ENCODE measurements at places on chromosomes 3 and 15.

DNA sequence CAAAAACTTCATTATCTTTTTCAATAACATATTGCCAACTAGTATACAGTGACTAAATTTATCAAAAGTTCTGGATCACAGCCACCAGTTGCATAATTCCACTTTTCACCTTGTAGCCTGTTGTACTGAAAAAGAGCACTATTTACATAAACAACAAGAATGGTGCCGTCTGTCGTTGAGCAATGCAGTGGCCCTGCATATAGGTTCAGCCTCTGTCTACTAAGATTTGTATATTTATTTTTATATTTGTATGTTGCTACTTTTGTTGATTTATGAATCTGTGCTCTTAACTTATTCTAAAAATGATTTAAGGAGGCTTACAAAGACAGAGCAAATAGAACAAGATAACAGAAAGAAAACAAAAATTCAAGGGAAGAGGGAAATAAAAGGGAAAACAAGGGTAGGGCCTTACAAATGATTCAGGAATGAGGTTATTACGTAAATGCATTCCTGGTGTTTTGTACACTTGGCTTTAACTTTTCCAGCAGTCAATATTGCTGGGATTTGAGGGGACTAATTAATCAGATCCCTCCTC is 257.6 kb upstream of the STT3B start:
- DNase-seq: no peak

DNA sequence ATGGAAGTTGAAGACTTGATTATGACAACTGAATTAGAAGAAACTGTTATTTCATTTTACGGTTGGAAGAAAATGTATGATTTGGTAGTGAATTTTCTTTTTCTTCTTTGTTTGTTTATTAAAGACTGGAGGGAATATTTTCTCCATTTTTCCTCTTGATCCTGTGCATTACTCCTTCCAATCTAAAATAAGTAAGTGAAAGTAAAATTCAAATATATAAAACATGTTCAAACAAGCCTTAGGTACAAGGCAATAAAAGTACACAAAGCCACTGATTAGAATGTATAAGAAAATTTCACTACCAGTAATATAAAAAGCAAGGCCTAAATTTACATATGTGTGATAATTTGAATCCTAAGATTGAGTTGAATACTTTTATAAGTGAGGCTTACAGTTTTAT is 181.2 kb upstream of the MME start:
- no peak for DNase-seq

GRCh38 chr15:62818691-62819090 is 223.9 kb upstream of the TPM1 start:
- DNase-seq: no peak

GRCh38 chr3:45120359-45121158 is 25.6 kb downstream of the CDCP1 start:
- no peak for DNase-seq

GRCh38 chr3:46714728-46715506 is 2.8 kb downstream of the PRSS50 start:
- DNase-seq: no peak

DNA sequence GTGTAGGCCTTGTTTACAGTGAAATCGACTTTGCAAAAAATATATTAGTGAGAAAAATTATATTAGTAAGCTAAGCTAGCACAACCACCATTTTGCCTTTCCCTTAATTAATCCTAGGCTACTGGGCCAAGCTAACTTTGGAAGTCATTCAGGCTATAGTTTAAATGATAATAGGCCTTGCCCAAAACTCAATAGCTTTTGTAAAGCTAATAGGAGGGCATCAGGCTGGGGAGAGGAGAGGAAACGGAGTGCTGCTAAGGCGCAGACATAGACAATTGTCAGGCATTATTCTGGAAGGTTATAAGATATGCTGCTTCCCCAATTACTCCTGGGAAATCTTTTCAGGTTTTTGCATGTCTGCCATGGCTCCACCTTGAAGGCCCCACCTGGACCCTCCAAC is 1286.0 kb downstream of the NSUN3 start:
- no peak for DNase-seq

DNA sequence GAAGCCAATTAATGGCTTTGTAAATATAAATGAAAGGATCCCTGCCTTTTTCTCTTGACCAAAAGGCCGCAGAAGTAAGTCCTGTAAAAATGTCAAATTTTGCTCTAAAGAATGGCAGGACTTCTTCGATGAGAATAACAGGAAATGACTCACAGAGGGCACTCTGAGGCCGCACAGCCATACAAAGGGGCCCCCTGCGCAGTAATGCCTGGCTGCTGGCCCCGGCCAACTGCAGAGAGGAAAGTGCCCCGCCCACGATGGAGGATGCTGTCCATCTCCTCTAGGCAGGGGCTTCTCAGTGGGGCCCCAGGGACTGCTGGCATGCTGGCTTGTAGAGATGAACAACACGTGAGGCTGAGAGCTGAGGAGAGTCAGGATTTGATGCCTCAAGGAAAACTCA is 18.1 kb upstream of the SCN10A start:
- DNase-seq: no peak

DNA sequence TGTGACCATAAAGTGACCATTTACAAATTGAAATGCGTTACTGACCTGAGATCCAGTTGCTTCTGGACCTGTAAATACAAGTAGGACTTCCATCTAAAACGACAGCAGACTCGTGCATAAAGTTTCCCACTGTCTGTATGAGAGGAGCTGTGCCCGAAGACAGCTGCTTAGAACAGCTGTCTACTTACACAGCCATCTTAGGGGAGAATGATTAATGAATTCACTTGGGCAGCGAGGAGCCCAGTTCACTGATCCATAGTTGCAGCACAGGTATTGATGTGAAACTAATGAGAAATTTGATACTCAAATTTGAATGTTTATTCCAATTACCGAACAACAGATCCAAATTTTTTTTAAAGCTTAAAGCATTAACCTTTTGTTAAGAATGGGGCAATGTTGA is 748.1 kb downstream of the NR2F2 start:
- no peak for DNase-seq

GRCh38 chr15:93459396-93459795 is 370.4 kb upstream of the RGMA start:
- no peak for DNase-seq

GRCh38 chr3:26108846-26109489 is 319.1 kb downstream of the OXSM start:
- DNase-seq: no peak

- DNase-seq: no peak
Measured at GRCh38 chr15:78968114-78968513, 23.3 kb upstream of the CTSH start.
